Stimulated activated CD4-positive, alpha-beta T cell treated with anti-CD3 and anti-CD28 coated beads, Interleukin-12 subunit alpha, Interleukin-12 subunit beta, amount 100 ng/mL, for 4 hours (primary cell): ENCODE measurements at places on chromosomes 5 and 9.

DNA sequence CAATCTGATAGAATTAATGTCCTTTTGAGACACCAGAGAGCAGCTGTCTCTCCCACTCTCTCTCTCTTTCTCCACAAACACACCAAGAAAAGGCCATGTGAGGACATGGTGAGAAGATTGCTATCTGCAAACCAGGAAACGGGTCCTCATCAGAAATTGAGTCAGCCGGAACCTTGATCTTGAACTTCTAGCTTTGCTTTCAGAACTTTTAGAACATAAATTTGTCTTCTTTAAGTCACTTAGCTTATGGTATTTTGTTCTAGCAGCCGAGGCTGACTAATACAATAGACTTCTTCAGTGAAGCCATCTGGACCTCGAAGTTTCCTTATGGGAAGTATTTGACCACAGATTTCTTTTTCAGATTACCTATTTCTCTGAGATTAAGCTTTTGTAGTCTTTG, 18.1 kb downstream of the NEUROG1 start:
- no peak for DNase-seq

GRCh38 chr5:1801222-1801966, at the start of gene NDUFS6:
Gene NDUFS6, plus strand, starts transcription at chr5:1801407. Its CDS starts 11 bp downstream, at chr5:1801418.
- peak; percentile 77 for DNase-seq

DNA sequence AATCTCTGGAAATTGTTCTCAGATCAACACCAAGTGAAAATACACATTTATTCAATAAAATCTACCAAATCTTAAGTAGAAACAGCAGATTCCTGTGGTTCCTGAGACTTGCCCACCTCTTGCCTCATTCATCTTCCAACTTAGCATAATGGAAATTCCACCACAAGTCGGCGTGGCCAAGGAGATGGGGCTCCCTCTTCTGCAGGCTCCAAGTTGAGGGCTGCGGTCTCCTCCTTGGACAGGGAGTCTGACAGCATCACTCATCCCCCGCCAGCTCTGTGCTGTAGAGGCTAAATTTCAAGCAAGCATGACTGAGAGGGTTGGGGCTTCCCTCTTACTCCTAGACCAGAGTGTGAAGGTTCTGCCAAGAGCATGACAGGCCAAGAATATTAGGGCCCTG, 273.7 kb downstream of the DIRAS2 start:
- DNase-seq = no peak

GRCh38 chr9:111068383-111068730, 30.1 kb upstream of the LPAR1 start:
- DNase-seq = no peak

GRCh38 chr5:63916786-63917185, 45.5 kb downstream of the HTR1A start:
- DNase-seq = no peak

DNA sequence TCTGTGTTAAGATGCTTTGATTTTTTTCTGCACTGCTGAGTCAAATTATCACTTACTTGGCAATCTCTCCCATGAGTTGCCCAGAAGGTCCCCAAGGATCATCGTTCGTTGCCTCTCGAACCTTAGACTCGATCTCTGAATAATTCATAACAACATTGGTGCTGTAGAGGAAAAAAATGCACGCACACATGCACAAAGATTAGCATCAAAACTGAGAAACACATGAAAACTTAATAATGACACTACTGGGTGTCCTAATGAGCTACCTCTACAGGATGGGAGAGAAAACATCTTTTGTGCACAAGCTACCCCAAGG, 41.6 kb downstream of the CLINT1 start:
- DNase-seq = no peak

DNA sequence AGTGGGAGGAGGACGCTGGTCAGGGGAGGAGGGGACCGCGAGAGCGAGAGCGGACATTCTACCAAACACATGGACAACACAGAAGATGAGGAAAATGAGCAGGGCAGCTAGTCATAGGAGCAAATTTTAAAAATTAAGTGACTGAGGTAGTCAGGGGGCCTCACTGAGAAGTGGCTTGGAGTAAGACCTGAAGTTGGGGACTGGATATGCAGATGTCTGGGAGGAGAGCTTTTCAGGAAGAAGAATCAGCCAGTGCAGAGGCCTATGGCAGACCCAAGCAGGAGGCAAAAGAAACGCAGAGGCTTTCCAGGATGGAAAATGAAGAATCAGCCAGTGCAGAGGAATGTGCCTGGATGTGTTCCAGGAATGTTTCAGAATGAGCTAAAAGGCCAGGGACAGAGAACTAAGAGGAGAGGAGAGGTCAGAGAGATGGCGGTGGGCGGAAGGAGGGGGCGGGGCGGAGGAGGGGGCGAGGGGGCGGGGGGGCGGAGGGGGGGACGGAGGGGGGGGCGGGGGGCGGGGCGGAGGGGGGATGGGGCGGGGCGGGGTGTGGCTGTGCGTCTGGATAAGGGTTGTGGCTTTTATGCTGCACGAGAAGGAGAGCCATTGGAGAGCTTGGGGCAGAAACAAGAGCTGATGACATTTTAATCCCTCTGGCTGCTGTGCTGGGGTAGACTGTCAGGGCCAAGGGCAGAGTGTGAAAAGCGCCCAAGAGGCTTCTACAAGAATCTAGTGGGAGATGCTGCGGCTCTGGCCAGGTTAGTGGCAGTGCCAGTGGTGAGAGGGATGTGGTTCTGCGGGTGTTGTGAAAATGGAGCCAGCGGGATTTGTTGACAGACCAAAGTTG, 129.6 kb downstream of the KCNIP1 start:
- DNase-seq = no peak
